ENCODE measurements at places on chromosomes 3 and 15.

DNA sequence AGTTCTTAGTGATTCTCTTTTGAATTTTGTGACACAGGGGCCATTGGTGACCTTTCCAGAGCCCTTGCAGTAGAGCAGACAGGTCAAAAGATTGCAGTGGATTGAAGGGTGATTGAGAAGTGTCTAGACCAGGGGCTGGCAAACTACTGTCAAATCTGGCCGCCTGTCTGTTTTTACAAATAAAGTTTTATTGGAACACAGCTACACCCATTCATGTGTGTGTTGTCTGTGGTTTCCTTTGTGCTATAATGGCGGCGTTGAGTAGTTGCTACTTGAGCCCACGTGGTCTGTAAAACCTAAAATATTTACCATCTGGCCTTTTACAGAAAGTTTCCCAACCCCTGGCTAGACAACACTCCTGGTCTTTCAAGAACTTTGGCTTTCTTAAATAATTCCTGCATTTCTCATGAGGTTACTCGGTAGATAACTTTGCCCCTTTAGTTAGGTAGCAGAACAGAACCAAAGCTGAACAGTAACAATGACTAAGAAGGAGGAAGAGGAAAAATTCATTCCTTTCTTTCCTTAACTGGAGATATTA, 265.1 kb upstream of the NR2E3 start:
- no peak for DNase-seq

GRCh38 chr15:72835294-72835890, 51.8 kb upstream of the ADPGK start:
- DNase-seq = no peak

- DNase-seq = no peak
These were observed 43.8 kb downstream of the ALDH1L1 start for GRCh38 chr3:126136428-126137220.

DNA sequence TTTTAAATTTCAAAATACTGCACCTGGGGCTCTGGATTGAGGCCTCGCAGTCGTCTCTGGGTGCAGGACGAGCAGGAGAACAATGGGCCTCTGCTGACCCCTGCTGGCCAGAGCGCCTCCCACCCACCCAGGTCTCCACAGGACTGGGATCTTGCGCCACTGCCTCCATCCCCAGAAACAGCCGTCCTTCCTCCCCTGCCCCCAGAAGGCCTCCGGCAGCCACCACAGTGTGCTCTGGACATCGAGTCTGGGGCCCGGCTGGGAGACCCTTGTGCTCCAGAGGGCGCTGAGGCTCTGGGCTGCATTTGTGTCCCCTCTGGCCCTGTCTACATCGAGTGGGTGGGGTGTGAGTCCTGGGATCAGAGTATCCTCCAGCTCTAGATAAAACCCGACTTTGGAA, 6.7 kb upstream of the ACSBG1 start:
- DNase-seq = peak; percentile 62

DNA sequence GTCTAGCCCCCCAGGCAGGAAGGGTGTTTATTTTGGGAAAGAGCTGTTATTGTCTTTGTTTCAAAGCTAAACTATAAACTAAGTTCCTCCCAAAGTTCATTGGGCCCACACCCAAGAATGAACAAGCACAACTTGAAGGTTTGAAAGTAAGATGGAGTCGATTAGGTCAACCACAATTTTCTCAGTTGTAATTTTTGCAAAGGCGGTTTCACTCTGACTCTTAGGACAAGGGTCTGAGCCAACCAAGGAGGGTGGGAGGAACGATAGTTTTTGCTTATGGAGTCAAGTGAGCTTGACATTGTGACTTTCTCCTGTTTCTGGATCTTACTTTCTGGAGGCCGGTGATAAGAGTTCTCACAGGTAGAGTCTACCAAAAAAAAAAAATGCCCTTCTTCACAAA, 5.8 kb upstream of the ZNF770 start:
- no peak for DNase-seq

GRCh38 chr15:98003996-98004395, 43.5 kb downstream of the ARRDC4 start:
- DNase-seq = no peak

DNA sequence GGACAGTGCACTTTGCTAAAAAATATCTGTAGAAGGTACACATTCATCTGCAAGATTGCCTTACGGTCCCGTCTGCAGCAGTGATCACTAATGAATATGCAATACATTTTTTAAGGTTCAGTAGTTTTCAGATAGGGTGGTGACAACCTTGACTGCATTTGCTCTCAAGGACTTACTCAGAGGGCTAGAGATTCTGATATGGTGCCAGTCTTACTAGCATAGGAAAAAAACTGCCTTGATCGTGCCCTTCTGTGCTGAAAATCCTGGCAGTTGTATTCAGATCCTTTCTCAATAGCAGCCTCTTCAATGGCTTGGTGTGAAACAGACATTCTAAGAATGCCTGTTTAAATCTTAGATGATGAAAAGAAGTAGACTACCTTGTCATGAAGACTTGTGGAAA, 411.9 kb upstream of the CCDC54 start:
- DNase-seq = no peak

DNA sequence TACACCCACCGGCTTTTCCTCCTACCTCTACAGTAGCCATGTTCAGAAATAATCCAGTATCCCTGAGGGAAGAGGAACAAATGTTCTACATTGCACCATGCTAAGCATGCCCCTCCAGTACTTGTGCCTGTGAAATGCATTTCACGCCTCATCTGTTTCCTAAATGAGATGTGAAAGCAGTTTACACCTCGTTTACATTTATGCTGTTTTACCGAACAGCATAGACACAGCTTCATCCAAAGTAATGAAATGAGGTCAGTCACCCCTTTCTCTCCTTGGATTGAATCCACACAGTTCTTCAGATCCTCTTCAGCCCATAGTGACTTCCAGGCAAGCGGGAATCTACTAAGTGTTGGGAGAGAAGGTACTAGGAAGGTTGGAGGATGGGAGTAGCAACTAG, 514.3 kb downstream of the PDCD6IP start:
- no peak for DNase-seq

- DNase-seq = no peak
These were observed 2.8 kb upstream of the CD47 start for GRCh38 chr3:108093616-108094015.

DNA sequence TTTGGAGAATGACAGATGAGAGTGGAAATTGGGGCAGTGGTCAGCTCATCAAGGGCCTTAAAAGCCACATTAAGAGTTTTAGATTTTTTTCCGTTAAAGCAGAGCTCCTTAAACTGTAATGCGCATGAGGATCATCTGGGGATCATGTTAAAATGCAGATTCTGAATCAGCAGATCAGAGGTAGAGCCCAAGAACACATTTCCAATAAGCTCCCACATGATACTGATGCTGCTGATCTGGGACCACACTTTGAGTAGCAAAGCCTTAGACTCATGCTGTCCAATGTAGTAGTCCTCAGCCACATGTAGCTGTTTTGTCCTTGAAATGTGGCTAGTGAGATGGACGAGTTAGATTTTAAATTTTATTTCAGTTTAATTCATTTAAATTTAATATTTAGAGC, 26.3 kb upstream of the POMGNT2 start:
- no peak for DNase-seq

DNA sequence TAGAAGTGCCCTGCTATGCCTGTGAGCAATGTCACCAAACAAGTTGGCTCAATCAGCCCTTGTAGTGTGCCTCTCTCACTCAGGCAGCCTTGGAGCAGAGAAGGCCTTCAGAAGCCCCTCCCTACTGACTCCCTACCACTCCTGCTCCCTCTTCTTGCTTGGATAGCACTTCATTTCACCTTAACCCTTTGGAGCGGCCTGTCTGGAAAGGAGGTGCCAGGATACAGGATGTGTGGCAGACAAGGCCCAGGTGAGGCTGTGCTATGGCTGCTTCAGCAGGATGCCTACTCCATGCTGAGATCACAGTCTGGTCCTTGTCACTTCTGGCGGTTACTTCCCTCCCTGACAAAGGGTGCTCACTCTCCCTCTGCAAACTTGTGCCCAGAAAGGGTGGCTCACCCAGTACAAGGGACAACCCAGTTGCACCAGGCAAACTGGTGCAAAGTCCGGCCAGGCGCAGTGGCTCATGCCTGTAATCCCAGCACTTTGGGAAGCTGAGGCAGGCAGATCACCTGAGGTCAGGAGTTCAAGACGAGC, 1.1 kb downstream of the MON1A start:
- DNase-seq = no peak

- DNase-seq = no peak
These were observed 6.3 kb upstream of the PIAS1 start for GRCh38 chr15:68047826-68048225.

- no peak for DNase-seq
These were observed 551.9 kb upstream of the GOLIM4 start for GRCh38 chr3:168647582-168647981.

GRCh38 chr3:155745795-155746550, 1.1 kb upstream of the PLCH1 start:
- no peak for DNase-seq

- DNase-seq = no peak
These were observed 257.8 kb downstream of the CD47 start for GRCh38 chr3:107833043-107833442.

DNA sequence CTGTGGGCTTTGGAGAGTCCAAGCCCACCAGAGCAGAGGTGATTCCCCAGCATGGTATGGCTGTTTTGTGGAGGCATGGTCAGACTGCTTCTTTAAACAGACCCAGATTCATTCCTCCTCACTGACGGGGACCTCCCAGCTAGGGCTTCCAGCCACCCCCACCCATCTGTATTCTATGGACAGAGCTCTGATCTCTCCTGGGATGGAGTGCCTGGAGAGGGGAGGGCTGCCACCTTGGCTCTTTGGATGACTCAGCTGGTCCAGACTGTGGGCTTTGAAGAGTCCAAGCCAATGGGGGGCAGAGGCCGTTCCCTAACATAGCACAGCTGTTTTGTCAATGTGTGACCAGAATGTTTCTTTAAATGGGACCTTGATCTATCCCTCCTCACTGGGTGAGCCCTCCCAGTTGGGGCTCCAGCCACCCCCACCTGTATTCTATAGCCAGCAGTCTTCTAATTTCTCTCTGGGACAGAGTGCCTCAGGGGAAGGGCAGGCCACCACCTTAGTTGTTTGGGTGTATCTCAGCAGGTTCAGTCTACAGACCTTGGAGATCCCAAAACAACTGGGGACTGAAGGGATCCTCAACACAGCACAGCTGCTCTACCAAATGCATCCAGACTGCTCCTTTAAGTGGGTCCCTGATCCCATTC, 122.0 kb upstream of the OSTN start:
- no peak for DNase-seq

DNA sequence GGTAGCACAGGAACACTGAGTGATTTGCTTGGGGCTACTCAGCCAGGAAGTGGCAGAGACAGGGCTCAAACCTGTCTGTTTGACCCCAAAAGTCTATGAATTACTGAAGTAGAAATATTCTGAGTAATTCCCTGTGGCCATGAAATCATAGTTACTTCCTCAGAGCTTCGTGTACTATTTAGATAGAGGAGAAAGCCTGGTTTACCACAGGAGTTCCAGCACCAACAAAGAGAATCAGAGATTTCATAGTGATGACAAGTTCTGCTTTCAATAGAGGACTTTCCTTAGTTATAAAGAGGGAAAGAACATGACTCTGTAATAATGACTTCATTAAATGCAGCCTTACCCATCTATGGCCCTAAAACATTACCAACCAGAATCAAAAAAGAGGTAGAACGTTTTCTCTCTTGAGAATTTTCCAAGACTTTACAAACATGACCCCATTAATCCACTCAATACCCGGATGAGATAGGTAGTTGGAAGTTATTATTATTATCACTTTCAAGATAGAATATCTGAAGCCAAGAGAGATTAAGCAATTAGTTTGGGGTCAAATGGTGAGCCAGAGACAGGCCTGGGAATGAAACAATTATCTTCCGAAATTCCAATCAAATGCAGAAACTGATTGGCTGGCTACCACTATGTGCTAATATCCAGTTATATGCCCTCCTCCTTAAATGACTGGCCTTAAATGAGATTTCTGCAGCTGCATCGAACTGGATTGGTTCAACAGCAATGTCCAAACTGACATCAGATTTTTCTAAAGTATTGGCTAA, 13.6 kb upstream of the WNT5A start:
- DNase-seq = no peak

- no peak for DNase-seq
These were observed 210.9 kb upstream of the TOPAZ1 start for GRCh38 chr3:44030687-44031305.

DNA sequence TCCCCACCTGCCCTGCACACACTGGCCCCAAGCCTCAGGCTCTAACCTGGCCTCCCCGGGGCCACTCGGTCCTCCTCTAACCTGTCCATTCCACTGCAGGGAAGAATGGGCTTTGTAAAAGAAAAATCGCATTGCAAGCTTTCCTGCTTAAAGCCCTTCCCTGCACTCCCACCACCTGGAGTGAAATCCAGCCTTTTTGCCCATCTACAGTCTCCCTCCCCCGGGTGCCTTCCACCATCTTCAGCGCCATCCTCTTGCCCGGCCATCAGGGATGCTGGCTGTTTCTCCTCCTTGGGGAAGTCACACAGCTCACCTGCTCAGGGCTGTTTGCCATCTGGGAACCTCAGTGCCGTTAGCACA, 266.9 kb downstream of the OCA2 start:
- no peak for DNase-seq
